Kidney glomerular epithelial cell (primary cell): ENCODE measurements at places on chromosomes 2 and 18.

GRCh38 chr2:106065268-106065982 is 128.7 kb downstream of the UXS1 start:
- no peak for DNase-seq

GRCh38 chr2:43239981-43240765 is 13.8 kb upstream of the ZFP36L2 start:
- DNase-seq, result no peak

GRCh38 chr18:60549338-60549960 is 176.9 kb upstream of the MC4R start:
- DNase-seq, result peak; percentile 48

DNA sequence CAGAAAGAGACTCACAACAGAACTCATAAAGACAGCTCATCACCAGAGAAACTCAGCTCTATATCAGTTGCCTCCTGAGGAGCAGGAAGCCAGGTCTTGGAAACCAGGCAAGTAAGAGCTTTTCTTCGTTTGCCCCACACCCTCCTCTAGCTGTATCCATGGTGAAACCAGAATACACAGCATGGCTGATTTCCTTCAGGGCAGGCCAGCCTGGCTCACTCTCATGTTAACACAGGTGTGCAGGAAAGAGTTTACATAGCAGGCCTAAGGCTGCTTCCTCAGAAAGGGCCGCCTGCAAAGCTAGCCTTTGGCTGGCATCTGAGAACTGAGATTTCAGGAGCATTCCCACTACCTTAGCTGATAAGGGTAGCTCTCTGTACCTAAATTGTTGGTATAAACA is 65.7 kb downstream of the KLHL14 start:
- no peak for DNase-seq

DNA sequence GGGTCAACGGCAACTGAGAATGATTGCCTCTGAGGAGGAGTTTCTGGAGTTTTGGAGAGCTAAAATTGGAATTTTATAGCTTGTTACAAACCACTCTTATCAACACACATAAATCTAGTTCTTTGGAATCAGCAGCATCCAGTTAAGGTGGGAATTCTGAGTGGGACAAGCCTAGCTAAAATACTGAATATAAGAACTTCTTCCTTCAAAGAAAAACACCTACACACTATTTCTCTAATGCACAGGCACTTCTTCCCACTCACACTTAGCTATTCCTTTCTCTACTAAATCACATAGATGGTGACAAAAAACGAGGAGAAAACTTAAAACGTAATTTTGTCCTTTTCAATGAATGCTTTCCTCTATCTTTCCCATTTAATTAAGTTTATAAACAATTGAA is 43.4 kb downstream of the FAM98A start:
- DNase-seq, result no peak

- no peak for DNase-seq
These were observed 574.1 kb downstream of the SATB2 start for GRCh38 chr2:198883604-198884003.

DNA sequence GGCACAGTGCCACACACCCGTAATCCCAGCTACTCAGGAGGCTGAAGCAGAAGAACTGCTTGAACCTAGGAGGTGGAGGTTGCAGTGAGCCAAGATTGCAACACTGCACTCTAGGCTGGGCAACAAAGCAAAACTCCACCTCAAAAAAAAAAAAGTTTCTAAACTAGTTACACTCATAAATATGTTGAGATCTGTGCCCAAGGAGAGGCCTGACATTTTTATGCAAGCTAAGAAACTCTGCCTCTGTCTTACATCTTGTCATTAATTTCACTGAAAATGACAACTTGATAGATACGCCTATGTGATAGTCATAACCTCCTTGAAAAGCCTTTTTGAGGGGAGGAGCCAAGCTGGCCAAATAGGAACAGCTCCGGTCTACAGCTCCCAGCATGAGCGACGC is 412.7 kb downstream of the STK39 start:
- no peak for DNase-seq

- DNase-seq, result no peak
These were observed 16.7 kb downstream of the TSN start for GRCh38 chr2:121771976-121772742.

GRCh38 chr2:47892338-47892730 is 14.0 kb downstream of the FBXO11 start:
- DNase-seq, result no peak

DNA sequence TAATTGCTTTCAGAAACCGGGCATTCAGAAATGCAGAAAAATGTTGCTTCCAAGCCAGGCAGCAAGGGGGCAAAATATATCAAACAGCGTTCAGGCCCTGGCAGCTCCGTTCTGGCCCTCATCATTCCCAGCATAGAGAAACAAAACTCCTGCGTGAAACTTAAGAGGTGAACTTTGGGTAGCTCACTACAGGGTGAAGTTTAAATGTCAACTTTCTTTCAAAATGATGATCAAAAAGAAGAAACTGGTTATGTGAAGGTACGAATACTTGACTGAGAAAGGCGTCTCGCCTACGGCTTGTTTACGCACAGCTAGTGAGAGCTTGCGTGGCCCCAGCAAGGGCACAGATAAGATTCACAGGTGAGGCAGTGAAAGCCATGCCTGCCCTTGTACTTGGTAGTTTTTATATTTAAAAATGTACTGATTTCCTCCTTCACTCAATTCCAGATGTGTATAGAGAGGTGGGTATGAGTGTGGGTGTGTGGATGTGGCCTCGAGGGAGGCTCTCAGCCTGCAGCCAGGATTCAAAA is 127.5 kb downstream of the NFATC1 start:
- DNase-seq, result no peak

- DNase-seq, result no peak
These were observed 220.5 kb downstream of the TWIST2 start for GRCh38 chr2:239068411-239068810.

DNA sequence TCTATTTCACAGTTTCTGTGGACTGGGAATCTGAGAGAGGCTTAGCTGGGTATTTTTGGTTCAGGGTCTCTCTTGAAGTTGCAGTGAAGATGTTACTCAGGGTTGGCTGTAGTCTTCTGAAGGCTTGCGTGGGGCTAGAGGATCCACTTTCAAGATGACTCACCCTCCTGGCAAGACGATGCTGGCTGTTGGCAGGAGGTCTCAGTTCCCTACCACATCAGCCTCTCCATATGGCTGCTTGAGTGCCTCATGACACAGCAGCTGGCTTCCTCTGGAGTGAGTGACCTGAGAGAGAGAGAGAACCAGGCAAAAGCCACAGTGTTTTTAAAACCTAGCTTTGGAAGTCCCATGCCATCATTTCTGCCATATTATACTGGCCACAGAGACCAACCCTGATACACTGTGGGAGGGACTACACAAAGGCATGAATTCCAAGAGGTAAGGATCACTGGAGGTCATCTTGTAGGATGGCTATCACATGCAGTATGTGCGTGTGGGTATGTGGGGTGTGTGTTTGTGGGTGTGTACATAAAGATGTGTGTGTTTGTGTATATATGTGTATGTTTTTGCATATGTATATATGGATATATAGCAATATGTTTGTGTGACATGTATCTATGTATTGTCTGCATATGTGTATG is 25.1 kb downstream of the DNPEP start:
- DNase-seq, result peak; percentile 1

DNA sequence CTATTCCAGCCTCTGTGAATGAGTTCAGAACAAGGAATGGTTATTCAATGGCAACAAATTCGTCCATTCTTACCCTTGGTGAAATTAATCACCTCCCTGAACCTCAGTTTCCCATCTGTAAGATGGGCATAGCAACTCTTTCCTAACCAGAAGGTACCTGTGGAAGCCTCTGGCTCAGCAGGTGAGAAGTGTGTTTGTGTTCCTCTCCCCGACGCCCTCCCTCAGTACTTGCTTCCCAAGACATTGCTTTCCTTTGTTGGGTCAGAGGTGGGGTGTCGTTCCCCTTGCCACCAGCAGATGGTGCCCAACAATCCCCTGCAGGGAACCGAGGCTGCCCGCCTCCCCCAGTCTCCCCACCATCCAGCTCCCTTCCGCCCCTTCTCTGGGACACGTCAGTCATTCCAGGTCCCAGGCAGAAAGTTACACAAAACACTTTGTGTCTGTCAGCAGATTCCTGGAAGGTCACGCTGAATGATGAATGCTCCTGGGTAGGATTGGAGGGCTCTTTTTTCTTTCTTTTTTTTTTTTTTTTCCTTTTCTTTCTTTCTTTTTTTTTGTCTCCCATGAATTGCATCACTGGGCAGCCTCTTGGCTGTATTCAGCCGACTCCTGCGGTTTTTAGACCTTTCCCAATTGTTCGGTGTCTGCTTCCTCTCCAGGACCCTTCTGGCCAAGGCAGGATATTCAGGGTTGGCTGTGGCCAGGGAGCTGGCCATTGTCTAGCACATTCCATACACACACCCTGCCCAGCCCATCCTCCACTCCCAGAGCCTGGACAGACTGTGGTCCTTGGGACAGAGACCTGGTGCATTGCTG is 117.3 kb downstream of the LPIN1 start:
- peak; percentile 93 for DNase-seq

DNA sequence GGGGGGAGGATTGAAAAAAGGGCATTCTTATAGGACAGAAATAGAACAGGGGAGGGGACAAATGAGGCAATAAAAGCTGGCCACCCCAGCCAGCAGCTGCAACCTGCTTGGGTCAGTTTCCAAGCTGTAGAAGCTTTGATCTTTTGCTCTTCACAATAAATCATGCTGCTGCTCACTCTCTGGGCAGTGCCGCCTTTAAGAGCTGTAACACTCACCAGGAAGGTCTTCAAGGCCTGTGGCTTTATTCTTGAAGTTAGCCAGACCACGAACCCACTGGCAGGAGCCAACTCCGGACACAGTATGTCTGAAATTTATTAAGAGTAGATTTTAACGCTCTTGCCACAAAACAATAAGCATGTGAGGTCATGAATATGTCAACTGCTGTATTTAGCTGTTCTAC is 649.9 kb upstream of the RAB6C start:
- DNase-seq, result no peak

GRCh38 chr2:17242813-17243485 is 275.3 kb downstream of the RAD51AP2 start:
- DNase-seq, result no peak

GRCh38 chr2:201093573-201093972 is 21.8 kb downstream of the NDUFB3 start:
- no peak for DNase-seq

DNA sequence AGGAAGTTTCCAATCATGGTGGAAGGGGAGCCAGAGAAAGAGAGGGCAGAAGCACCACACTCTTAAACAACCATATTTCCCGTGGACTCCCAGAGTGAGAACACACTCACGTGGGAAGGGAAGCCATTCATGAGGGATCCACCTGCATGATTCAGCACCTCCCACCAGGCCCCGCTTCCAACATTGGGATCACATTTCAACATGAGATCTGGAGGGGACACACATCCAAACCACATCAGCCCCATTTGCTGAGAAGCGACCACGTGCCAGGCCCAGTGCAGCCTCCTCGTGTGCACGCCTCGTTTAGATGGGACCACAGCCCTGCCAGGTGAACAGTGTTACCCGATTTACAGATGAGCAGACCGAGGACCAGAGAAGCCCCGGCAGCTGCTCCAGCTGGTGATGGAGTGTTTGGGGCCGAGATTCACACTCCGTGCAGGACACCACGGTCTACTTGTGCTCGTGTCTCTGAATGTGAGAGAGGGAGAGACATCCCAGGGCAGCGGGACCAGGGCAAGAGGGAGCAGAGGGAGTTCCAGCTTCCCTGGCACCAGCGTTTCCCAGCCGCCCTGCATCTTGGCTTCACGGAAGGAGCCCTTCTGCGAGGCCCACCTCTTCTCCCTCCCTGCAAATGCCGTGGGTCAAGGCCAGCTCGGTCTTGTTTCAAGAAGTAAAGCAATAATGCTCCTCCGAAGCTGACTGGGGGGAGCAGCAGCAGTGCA is 76.9 kb upstream of the ODC1 start:
- no peak for DNase-seq

DNA sequence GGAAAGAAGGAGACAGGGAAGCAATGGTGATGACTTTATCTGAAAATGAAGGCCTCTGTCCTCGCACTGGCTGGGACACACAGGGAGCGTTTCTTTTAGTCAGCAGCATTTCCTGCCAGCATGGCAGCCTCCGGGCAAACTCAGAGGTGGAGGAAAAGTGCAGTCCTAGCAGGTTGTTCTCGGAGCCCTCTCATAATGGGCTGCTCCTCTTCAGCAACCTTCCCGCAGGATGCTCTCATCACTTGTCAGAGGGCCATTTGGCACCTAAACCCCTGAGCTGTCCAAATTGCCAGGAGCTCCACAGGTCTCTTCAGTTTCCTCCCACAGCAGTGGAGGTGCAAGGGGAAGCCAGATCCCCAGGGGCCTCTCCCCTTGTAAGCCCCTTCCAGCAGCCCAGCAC is 6.2 kb downstream of the STK39 start:
- no peak for DNase-seq

DNA sequence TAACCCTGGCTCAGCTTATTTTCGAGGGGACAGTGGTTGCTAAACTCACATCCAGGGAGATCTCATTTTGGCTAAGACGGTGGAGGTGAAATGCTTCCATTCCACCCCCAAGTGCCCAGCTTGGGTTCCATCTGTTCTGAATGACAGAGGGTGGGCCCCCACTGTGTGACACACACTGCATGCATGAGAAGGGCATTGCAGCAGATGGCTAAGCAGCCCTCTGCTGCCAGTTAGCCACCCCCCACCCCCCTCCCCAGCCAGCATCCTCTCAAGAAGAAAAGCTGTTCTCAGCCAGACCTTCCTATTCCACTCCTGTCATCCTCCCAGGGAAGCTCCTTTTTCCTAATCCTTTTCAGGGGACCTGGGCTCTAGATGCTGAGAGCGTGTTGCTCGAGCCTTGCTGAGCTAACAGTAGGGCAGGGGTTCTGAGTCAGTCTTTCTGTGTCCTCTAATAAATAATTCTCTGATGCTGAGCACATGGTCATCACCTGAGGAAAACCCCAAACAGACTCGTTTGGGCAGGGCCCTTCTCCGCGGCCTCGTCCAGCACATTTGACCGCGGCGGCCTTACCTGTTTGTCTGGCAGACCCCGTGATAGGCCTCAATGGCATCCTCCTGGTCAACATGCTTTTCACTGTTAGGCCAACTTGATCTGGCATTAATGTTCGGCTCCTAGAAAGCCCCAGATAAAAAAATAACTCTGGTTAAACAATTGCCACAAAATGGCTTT is 49.5 kb upstream of the ACAA2 start:
- DNase-seq, result no peak

- no peak for DNase-seq
These were observed 7.3 kb downstream of the CAPN10 start for GRCh38 chr2:240593703-240594451.
